ENCODE measurements at places on chromosomes 4 and X. TPM values are rescaled to one million over a fixed set of nuclear protein-coding genes. Genes with fewer than 3 reads are reported as not detected.
A peak's percentile ranks its signal among the peaks of the same experiment; 100 is the strongest.

DNA sequence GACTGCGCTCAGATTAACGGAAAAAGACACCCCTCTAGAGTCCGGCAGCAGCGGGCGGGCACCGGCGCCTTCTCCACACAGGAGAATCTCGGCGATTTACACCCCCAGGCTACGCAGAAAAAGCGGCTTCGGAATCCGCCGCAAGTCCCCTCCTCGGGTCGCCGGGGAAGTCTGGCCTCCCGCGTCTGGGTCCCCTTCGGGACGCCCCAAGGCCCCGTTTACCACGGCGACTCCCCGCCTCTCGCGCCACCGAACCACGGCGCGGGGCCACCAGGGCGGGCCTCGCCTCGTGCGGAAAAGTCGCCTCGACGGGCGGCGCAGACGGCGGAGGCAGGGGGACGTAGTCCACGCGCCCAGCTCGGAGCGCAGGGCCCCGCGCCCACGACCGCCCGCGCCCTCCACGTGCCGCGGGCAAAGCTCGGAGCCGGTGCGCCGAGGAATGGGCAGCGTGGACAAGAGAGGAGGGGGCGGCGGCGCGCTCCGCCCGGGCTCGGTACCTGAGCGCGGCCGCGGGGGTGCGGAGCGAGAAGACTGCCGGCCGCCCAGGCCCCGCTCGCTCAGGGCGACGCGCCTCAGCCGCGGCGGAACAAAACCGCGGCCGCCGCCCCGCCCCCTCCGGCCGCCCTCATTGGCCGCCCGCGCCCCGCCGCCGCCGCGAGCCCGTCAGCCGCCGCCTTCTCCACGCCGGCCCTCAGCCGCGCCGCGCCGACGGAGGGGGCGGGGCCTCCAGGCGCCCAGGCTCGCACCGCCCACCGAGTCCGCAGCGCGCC, at the start of gene FAM53A:
FAM53A (minus strand) TSS at position 578 of the 770 bp plus-strand sequence. CDS start 15,572 bp downstream, outside the sequence.
- H3K4me1 ChIP-seq, result peaks cover 10% of the 10 kb centered on the region
- H3K27me3 ChIP-seq, result no peaks in the 10 kb centered on the region
- H3K4me3 ChIP-seq, result peak within 1 kb of the TSS; percentile 60
- no peaks in the 10 kb centered on the region for H3K36me3 ChIP-seq
- H3K27ac ChIP-seq, result peak within 1 kb of the TSS; percentile 72
- DNase-seq, result peak; percentile 89

GRCh38 chrX:8981723-8982122, 52.2 kb downstream of the FAM9B start:
- DNase-seq, result no peak
- H3K36me3 ChIP-seq, result no peaks in the 10 kb centered on the region
- no peaks in the 10 kb centered on the region for H3K4me1 ChIP-seq
- no peaks in the 10 kb centered on the region for H3K27me3 ChIP-seq
- no peak overlapping the region for H3K4me3 ChIP-seq
- no peak overlapping the region for H3K27ac ChIP-seq

CLDN34 gene
- not detected for polyA plus RNA-seq

- H3K36me3 ChIP-seq, result no peaks in the 10 kb centered on the region
- H3K4me3 ChIP-seq, result no peak overlapping the region
- H3K27me3 ChIP-seq, result no peaks in the 10 kb centered on the region
- H3K27ac ChIP-seq, result no peak overlapping the region
- no peaks in the 10 kb centered on the region for H3K4me1 ChIP-seq
- no peak for DNase-seq
Observed at GRCh38 chr4:48022192-48022799, 5.7 kb downstream of the NIPAL1 start.

SPANXN4 gene
- polyA plus RNA-seq, result not detected

SEPSECS gene
- polyA plus RNA-seq, result 6.0 TPM

NLGN3 gene
- 0.51 TPM for polyA plus RNA-seq

DNA sequence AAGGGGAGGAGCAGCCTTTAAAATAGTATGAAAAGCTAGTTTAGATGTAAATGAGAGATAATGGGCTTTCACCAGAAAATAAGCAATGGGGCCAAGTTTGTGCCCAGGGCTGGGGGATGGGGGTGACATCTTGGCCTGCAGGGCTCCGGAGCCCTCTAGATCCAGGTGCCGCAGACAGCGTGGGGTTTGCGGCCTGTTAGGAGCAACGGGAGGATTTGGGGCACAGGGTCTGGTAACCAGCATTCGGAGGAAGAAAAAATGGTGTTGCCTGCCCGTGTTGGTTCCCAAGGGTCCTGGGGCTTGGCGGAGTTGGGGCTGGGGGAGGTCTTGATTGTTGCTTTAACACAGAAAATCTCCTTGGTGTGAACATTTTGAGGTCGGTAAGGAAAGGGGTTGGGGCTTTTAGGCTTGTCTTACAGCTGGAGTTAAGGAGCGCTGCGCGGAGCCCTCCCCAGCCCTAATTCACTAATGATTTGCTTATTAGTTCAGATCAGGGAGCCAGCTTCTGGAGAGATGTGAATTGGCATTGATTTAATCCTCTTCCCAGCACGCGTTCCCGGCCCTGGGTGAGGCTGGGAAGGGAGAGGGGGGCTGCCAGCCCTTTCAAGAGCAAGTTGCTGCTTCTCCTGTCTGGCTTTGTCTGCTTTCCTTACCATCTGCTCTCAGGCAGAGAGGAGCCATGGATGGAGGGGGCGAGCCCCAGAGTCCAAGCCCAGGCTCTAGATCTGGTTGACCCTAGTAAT, 443.4 kb downstream of the BCOR start:
- no peak overlapping the region for H3K27ac ChIP-seq
- no peak overlapping the region for H3K4me3 ChIP-seq
- no peaks in the 10 kb centered on the region for H3K36me3 ChIP-seq
- H3K4me1 ChIP-seq, result no peaks in the 10 kb centered on the region

GRCh38 chrX:40172401-40173142, 74.8 kb upstream of the BCOR start:
- H3K36me3 ChIP-seq, result no peaks in the 10 kb centered on the region
- DNase-seq, result peak; percentile 67
- H3K4me1 ChIP-seq, result peaks cover 6% of the 10 kb centered on the region

DNA sequence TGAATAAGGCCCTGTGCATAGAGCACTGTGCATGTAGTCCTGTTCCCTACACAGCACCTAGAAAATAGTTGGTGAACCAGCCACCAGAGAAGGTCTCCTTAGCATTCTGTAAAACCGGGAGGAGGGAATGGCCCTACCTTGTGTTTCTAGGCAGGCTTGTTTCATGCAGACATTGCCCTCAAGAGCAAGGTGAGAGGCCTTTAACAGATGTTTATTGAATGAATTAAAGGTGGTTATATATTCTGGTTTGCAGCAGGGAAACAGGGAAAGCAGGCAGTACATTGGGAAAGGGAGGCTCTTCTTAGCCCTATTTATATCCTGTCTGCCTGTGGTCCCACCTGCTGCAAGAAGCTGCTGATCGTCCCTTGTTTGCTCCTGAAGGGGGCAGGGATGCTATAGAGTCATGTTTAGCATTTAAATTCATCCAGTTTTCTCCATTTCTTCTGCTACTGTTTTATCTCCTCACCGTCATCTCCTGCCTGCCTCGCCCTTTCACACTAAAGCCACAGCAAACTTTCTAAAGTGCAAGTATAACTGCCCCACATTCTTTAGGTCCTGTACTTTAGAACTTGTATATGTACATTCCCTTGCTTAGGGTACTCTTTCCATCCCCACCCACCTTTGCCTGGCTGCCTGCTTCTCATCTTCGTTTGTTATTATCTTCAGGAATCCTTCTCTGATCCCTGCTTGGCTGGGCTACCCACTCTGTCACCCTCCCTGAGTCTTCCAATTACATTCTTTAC, 60.3 kb downstream of the EGF start:
- H3K27me3 ChIP-seq, result no peaks in the 10 kb centered on the region
- no peaks in the 10 kb centered on the region for H3K36me3 ChIP-seq

- DNase-seq, result no peak
- no peaks in the 10 kb centered on the region for H3K36me3 ChIP-seq
- no peak overlapping the region for H3K27ac ChIP-seq
Observed at GRCh38 chrX:6184900-6185515, 43.7 kb downstream of the NLGN4X start.

GRIPAP1 gene
- 34.1 TPM for polyA plus RNA-seq

GRCh38 chr4:87566276-87566675, 37.1 kb upstream of the SPARCL1 start:
- H3K27me3 ChIP-seq, result no peaks in the 10 kb centered on the region
- no peaks in the 10 kb centered on the region for H3K4me1 ChIP-seq
- DNase-seq, result no peak

DNA sequence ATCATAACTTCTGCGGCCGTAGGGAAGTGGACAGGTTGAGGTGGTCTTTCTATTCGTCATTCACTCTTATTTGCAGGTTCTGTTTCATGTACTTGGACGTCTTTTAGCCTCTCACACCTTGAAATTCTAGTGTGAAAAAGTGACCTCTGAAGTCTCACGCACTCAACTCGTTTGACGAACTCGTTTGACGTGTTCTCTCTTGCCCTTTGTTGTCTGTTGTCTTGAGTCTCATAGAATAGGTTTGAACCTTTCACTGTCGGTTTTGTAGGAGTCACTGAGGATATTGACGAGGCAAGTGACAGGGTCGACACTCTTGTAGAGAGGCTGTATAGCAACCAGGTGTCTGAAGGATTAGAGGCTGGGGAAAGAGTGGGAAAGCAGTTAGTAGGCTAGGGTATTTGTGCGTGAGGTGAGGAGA, 1.1 kb upstream of the PGRMC2 start:
- H3K4me1 ChIP-seq, result peaks cover 36% of the 10 kb centered on the region
- DNase-seq, result no peak
- no peaks in the 10 kb centered on the region for H3K27me3 ChIP-seq
- H3K36me3 ChIP-seq, result no peaks in the 10 kb centered on the region
- H3K27ac ChIP-seq, result peak overlapping the region; percentile 60
- H3K4me3 ChIP-seq, result peak overlapping the region; percentile 93

RHOXF2B gene
- not detected for polyA plus RNA-seq

- peaks cover 81% of the 10 kb centered on the region for H3K36me3 ChIP-seq
- H3K27ac ChIP-seq, result no peak overlapping the region
- no peaks in the 10 kb centered on the region for H3K27me3 ChIP-seq
- no peak overlapping the region for H3K4me3 ChIP-seq
Observed at GRCh38 chr4:3229964-3230363, 19.0 kb upstream of the MSANTD1 start.

DNA sequence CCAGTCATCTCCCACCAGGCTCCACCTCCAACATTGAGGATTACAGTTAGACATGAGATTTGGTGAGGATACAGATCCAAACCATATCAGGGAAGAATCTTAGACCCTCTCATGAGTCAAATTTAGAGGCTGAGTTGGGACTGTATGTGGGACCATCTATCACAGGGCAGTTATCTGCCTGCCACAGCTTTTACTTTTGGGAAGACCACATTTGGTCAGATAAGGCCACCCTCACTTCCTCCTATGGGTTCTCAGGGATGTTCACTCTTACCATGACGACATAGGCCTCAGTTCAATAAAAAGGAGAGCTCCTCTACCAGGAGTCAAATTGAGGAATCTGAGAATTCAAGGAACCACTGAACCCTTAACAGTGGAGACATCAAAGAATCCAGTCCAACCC, 2.1 kb downstream of the MAGEB2 start:
- H3K4me1 ChIP-seq, result no peaks in the 10 kb centered on the region
- no peak overlapping the region for H3K27ac ChIP-seq
- H3K36me3 ChIP-seq, result no peaks in the 10 kb centered on the region
- no peak for DNase-seq
- H3K27me3 ChIP-seq, result no peaks in the 10 kb centered on the region
- no peak overlapping the region for H3K4me3 ChIP-seq

- H3K36me3 ChIP-seq, result no peaks in the 10 kb centered on the region
- DNase-seq, result no peak
- H3K27me3 ChIP-seq, result no peaks in the 10 kb centered on the region
- H3K27ac ChIP-seq, result no peak overlapping the region
- H3K4me3 ChIP-seq, result no peak overlapping the region
Observed at GRCh38 chrX:47674776-47675175, 15.8 kb upstream of the UXT start.

DNA sequence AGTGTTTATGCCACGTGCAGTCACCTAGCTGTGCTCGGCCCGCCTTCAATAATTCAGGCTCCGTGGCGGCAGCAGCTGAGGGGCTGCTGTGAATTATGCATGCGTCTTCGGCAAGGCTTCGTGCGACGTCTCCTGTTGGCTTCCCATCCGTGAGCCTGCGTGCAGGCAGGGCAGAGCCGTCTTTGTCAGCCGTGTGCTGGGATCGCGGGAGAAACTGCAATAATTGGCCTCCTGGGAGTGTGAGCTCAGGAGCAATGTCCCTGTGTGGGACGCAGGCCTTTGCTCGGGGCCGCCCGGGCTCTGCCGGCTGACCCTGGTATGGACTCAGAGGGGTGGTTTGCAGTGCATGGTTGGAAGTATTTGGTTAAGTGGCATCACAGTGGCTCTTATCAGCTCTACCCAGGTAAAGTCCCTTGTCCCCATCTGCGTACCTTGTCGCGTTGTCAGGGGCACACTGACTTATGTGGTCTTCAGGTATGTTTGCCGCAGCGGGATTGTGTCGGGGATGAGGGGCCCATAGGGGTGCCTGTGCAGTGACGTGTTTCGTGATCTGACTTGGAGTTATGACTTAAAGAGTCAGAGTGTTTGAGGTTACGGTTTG, 34.5 kb upstream of the HGFAC start:
- no peak overlapping the region for H3K27ac ChIP-seq
- H3K27me3 ChIP-seq, result no peaks in the 10 kb centered on the region
- H3K4me1 ChIP-seq, result peaks cover 13% of the 10 kb centered on the region
- H3K4me3 ChIP-seq, result no peak overlapping the region

GRCh38 chr4:14446904-14447303, 555.4 kb upstream of the CPEB2 start:
- H3K4me1 ChIP-seq, result no peaks in the 10 kb centered on the region
- H3K27me3 ChIP-seq, result no peaks in the 10 kb centered on the region
- H3K4me3 ChIP-seq, result no peak overlapping the region
- H3K36me3 ChIP-seq, result no peaks in the 10 kb centered on the region
- DNase-seq, result no peak

DNA sequence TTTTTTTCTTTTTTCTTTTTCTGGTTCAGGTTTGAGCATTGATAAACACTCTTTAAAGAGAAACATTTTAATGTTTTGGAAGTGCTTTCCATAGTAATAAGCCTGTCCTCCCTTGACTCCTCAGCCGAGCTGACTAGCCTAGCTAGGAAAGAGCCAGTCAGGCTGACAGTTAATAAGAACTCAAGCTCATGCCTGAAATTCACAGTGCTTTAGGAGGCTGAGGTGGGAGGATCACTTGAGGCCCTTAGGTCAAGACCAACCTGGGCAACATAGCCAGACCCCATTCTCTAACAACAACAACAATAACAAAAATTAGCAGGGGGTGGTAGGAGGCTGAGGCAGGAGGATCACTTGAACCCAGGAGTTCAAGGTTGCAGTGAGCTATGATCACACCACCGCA, 53.4 kb upstream of the ZCCHC13 start:
- no peak for DNase-seq
- H3K4me3 ChIP-seq, result no peak overlapping the region
- H3K27me3 ChIP-seq, result no peaks in the 10 kb centered on the region
- peak overlapping the region; percentile 44 for H3K27ac ChIP-seq
- H3K36me3 ChIP-seq, result peaks cover 27% of the 10 kb centered on the region
- H3K4me1 ChIP-seq, result no peaks in the 10 kb centered on the region

GRCh38 chr4:143359644-143360193, 23.0 kb downstream of the GAB1 start:
- H3K4me1 ChIP-seq, result peaks cover 53% of the 10 kb centered on the region
- no peaks in the 10 kb centered on the region for H3K27me3 ChIP-seq
- H3K27ac ChIP-seq, result peak overlapping the region; percentile 68
- H3K36me3 ChIP-seq, result no peaks in the 10 kb centered on the region
- no peak for DNase-seq
